Stimulated activated CD4-positive, alpha-beta T cell treated with anti-CD3 and anti-CD28 coated beads, Interleukin-2, amount 100 ng/mL, for 4 hours (primary cell): ENCODE measurements at places on chromosomes 7 and 10.

DNA sequence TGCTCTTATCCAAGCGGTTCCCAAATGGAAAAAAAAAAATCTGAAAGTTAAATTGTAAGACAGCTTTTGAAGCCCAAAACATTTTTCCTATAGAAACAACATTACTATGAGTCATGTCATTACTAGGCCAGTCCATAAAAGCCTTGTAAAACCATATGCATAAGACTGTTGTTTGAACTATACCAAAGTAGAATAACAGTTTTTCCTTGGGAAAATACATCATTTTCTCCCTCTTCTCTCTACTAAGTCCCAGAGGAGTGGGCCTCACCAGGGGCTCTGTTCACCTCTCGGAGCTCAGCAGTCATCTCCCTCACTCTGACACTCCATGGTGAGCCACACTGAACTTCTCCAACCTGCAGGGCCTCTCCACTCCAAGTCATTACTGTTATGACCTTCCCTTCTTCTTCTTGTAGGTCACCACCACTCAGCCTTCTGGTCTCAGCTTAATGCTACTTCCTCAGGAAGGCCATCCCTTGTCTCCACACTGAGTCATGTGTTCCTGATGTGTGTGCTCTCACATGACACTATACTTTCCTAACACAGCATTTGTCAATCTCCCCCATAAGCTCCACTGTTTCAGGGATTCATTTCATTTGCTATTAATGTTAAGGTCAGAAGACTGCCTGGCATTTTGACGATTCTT, 32.5 kb downstream of the ZNF438 start:
- no peak for DNase-seq

DNA sequence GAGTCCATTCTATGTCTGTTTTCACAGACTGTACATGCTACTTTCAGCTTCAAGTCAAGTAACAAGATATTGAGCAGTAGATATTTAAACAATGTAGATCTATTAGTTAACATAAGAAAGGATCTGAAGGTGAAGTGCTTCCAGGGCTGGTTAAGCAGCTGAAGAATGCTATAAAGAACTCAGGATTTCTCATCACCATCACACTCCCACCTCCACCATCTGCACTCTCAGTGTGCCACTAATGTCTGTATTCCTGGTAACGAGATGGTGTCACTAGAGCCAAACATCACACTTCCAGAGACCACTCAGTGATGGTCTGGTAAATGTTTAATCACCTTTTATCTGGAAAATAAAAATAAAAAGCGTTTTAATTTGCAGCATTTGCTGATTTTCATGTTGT, 224.0 kb upstream of the FERD3L start:
- DNase-seq, result no peak

DNA sequence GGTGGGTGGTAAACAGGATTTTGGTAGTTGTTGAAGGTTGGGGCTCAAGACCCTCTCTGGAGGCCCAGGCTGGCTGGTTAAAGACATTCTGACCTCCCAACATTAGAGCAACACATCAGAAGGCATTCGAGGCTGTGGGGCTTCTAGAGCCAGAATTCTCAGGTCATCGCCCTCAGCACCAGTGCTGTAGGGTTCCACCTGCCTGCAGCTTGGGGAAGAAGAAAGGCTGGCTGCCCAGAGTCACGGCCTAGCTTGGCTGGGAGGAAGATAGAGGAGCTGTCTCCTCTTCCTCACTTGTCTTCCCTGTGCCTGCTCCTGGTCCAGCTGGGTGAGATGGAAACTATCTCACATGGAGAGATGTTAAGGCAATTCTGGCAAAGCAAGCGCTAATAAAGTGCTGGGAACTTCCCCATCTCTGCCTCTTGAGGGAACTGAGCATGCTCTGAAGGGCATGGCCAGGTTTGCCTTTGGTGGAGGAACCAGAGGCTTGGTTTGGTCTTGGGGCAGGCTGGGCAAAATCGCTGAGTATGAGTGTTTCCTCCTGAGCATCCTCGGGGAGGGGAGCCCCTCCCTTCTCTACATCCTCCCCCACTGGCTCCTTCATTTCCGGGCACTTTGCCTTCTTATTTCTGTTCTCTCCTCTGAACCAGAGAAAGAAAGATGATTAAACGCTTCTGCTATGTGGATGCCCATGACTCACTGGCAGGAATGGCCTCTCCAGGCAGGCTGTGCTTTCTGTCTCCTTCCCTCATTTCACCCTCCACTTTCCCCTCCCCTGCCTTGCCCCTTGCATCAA, 509.0 kb upstream of the PODXL start:
- DNase-seq, result no peak

GRCh38 chr10:62634576-62634975, 169.9 kb upstream of the ADO start:
- no peak for DNase-seq

DNA sequence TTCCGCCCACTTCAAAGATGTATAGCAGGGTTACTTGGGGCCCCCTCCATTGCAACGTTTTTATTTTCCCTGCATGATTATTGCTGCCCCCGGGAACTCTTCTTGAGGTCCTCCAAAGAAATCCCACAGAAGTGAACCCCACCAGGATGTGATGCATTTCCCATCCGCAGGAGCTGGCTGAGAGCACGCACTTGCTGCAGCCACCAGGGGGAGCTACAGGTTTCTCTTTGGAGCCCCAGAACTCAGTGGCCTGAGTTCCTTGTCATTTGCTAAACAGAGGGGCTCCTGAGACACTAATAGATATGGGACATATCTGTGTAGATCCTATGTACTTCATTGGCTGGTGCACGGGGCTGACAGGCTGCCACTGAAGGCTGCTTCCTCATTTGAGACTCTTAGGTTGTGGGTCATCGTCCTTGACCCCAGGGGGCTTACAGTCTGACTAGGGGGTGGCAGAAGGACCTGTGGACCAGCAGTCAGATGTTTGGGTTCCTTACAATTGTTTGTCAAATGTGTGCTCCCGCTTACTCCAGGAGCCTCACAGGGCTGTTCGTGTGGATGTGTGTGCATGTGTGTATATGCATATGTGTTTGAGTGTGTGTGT, 52.3 kb upstream of the ENO4 start:
- DNase-seq, result peak; percentile 54

DNA sequence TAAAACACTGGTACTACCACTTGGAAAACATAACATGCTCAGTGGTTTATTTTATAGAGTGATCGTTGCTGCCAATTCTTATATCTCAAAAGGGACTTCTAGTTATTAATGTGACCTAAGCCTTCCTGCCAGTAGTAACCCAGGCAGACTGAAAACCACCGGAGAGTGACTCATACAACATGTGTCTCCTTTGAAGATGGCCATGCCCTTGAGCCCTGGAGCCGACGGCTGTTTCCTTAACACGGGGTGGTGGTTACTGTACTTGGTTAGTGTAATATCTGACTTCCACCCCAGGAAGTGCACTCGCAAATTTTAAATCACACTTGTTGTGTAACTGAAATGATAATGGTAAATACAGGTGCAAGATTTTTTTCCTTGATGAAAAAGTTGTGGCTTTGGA, 30.5 kb downstream of the JAKMIP3 start:
- no peak for DNase-seq

DNA sequence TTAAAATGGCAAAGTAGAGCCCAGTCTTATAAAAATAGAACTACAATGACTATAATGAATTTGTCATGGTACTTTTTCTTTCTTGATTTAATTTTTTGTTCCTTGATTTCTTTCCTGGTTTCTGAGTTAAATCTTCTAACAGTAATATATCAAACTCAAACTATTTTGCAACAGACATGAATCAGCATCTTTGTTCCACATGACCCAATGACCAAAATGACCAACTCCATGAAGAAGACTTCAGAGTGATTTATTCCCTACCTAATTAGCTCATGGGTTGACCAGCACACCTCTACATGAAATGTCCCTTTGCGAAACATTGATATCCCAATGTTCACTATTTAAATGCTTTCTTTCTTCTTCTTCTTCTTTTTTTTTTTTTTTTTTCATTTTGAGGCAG, 30.9 kb downstream of the NMT2 start:
- DNase-seq, result no peak

DNA sequence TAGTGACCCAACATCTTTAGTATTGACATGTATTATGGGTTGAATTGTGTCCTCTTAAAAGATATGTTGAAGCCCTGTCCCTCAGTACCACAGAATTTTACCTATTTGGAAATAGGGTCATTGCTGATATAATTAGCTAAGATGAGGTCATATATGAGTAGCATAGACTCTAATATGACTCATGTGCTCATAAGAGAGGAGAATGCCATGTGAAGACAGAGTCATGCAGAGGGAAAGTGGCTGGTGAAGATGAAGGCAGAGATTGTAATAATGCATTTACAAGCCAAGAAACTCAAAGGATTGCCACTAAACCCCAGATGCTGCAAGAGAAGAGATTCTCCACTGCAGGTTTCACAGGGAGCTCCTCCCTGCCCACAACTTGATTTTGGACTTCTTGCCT, 496.4 kb downstream of the KIF20B start:
- no peak for DNase-seq

GRCh38 chr10:72114706-72115450, 26.5 kb upstream of the SPOCK2 start:
- DNase-seq, result no peak

DNA sequence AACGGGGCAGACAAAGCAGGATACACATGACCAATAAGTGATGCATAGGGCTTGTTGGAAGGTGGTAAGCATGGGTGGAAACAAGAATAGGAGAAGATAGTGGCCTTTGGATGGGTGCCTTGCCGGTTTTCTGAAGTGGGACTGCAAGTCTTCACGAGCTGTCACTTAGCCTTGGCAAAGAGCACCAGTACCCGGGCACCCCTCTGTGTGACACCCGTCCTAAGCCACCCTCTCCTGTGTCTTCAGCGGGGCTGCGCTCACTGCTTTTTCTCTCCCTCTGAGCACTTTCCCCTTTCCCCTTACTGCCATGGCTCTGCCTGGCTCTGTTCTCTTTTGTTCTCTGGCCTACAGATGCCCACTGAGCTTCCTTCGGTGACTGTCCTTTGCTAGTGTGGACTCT, 399.7 kb upstream of the MKI67 start:
- no peak for DNase-seq

- DNase-seq, result no peak
Observed at GRCh38 chr10:73859784-73860491, 14.4 kb downstream of the CAMK2G start.

DNA sequence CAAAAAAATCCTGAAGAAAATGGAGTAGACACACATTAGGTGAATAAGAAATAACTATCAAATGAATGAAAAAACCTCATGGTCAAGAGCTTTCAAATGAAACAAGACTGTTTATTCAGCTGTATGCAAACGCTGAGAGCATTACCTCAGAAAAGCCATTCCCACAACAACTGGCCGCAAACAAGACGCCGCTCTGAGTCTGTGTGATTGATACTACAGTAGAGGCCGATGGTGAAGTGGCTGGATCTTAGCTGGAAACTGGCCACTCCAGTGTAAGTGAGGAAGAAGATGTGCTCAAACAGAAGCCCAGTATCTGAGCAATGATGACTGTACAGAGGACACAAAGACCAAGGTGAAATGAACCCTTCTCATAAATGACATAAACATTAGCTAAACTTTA, 252.4 kb upstream of the GHITM start:
- DNase-seq, result no peak

DNA sequence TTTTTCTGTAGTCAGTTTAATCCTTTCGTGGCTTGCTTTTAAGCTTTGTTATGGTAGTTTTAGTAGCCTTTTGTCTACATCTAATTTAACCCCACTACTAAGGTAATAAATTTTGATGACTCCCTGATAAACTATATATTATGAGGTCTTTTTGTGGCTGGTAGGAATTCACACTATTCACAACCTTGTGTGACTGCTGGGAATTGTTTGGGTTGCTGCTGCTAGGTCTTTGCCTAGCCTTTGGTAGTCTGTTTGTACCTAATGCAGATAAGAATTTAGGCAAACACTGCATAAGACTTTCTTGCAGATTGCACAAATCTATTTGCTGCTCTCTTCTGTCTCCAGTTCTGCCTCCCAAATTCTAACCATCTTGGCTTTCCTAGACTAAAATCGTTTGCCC, 58.3 kb downstream of the SHOC2 start:
- no peak for DNase-seq

GRCh38 chr7:2012981-2013380, 219.8 kb downstream of the MAD1L1 start:
- no peak for DNase-seq

GRCh38 chr7:156845379-156846101, 47.4 kb downstream of the LMBR1 start:
- no peak for DNase-seq

- DNase-seq, result no peak
Observed at GRCh38 chr7:30778255-30779025, 7.2 kb downstream of the MINDY4 start.

DNA sequence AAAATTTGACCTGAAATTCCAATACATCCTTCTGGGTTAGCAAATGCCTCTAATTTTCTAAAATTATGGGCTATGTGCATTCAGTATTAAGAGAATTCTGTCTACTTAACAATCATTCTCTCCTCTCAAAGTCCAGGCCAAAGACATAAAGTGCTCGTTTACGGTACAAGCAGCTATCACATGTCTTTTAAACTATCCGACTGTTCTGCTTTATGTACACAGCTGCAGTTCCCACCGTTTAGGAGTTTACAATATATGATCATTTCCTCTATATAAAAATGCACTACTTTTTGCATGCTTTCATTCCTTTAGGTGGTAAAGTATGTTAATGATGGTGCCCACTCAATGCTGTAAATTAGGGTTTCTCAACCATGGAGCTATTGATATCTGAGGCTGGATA, 34.0 kb downstream of the CDK6 start:
- no peak for DNase-seq

DNA sequence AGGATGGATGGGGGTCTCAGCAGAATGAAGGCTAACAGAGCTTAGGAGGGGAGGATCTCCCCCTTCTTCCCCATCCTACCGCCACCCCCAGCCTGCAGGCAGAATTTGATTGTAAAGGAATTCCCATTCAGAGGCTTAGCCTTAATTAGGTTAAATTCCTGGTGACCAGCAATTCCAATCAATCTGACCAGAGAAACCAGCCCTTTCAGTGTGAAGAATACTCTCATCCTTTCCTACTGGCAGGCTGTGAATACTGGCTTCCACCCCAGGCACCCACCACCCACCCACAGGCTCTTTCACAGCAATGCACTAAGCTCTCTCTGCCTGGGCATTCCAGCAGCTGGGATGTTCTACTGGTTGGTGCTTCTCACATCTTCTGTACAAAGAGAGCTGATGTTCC, 137.9 kb upstream of the LYZL1 start:
- DNase-seq, result no peak

DNA sequence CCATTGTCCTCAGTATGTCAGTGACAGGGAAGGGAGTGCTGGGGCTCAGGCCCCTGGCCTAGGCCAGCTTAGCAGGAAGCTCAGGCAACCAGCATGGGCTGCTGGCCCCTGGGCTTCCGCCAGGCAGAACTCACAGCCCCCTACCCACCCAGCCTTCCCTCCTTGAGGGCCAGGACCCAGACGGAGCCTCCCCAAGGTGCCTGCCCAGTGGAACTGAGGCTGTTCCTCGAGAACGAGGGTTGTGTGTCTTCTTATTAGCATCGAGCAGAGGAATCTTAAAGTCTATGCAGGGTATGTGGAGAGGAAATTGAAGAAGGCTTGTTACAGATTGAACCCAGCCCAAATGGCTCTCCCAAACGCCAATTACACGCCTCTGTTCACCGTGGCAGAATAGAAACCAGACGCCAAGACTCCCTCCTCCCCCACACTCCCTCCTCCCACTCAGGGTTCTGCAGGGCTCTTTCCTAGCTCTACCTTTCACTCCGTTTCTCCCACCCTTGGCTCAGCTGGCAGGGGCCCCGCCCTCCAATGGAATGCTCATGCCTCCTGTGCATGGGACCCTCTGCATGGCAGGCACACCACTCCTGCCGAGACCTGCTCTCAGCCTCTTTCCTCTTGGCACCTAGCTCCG, 134.4 kb downstream of the ZMIZ1 start:
- DNase-seq, result no peak
